Pulmonary artery endothelial cell (primary cell): ENCODE measurements at places on chromosomes 6 and 20.

DNA sequence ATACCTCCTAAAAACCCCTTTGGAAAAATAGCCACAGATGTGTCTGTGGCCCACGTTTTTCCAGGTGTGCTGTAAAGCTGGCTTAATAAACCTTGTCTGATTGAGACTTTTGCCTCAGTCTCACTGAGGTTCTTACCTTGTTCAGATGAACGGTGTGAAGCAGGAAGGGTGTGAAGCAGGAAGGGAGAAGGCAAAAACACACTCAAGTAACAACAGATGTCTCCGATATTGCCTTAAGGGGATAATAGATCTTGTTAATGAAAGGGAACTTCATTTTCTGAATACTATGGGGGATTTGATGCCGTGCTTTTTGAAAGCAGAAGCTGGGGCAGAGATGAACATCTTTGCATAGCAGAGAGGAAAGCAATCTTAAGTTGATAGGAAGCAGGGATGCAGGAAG lies 37.8 kb downstream of the EDN1 start:
- no peak for DNase-seq

- DNase-seq = no peak
Measured at GRCh38 chr6:89034586-89035251, 45.8 kb upstream of the PNRC1 start.

DNA sequence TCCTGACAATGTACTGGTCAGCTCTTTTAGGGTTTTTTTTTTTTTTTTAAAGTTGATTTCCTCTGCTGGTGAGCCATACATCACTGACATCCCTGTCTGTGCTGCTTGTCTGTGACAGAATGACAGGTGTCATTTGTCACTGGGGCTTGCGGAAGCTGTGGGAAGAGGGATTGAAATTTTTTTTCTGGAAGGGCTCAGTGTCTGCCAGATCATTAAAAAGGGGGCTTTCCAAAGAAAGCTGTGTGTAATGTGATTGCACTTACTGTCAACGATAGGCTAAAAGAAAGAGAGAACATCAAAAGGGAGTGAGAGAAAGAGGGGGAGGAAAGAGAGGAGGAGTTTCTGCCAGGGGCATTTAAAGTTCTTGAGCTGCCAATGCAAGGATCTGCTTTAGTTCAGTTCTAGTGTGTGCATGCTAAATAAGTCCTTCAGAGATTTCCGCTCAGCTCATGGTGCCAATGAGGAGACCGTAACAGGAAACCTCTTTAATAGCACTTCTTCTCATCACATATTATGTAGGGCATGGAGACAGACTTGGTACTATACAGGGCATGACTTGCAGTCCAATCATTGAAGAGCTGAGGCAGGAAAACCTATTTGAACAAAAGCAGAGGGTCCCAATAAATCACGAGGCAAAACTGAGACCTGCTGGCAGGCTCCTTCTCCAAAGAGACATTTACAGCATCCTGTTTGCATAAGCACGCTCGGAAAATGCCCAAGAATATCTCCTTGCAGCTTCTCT lies 177.2 kb downstream of the TSHZ2 start:
- no peak for DNase-seq

GRCh38 chr6:91438570-91438969 lies 851.7 kb upstream of the MAP3K7 start:
- DNase-seq = no peak

- DNase-seq = no peak
Measured at GRCh38 chr6:165845493-165845892, 182.5 kb upstream of the PDE10A start.

DNA sequence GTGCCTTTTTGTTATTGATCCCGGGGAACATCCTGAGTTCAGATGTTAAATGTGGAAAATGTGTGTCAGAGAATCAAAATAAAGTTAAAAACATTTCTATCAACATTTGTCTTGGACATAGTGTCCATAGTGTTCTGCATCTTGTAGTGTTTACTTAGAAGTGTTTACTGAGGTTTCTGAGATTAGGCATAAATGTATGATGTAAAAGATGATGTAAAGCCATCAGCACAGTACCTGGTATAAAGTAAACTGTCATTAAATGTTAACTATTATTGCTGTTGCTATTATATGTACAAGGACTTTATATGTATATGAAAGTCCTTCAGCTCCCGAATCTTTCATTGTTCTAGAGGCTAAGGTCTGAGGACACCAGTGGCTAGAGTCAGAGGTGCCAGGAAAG lies 28.2 kb upstream of the VEGFA start:
- DNase-seq = no peak

- DNase-seq = no peak
Measured at GRCh38 chr20:35592339-35592974, 23.2 kb upstream of the SPAG4 start.

DNA sequence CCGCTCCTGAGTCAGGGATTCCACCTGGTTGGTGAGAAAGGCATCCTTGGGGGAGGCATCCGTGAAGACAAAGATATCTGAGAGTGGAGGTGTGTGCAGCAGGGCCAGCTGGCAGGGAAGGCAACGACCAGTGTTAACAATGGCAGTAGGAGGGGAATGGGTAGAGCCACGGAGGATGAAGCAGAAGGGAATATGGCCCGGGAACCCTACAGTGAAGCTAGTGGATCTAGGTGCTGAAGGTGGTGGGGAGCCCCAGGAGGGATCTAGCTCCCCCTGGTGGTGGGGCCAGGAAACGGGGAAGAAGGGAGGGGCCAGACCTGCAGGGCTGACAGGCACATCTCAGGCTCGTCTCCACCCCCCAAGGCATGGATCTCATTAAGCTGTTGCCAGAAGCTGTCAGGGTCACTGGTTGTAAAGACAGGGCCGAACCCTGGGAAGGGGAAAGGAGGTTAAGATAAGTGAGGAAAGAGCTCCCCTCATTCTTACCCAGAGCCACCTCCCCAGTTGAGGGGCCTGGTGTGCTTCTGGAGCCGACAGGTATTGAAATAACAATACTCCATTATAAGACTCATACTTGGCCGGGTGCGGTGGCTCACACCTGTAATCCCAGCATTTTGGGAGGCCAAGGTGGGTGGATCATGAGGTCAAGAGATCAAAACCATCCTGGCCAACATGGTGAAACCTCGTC lies 7.3 kb downstream of the VWA7 start:
- DNase-seq = no peak
